ENCODE measurements at places on chromosomes 6 and 20.

DNA sequence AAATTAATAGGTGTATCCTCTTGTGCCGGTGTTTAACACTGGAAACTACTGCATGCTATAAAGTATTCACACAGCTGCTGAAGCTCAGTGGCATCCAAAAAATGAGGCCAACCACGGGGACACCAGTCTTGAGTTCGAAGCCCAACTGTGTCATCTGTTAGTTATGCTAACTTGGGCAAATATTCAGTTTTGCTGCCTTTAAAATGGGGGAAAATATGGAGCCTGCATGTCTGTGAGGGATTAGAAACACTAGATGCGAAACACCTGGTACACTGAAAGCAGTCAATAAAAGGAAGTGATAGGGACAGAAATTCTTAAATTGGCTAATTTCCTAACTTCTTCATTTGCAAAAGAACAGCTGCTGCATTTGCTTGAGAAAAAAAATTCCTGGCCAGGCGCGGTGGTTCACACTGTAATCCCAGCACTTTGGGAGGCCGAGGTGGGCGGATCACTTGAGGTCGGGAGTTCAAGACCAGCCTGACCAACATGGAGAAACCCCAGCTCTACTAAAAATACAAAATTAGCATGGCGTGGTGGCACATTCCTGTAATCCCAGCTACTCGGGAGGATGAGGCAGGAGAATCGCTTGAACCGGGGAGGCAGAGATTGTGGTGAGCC, 36.6 kb upstream of the MLIP start:
- peak; percentile 20 for DNase-seq

GRCh38 chr20:4625687-4626086, 96.0 kb upstream of the PRND start:
- no peak for DNase-seq

GRCh38 chr6:30156262-30156599, 4.8 kb downstream of the TRIM10 start:
- peak; percentile 56 for DNase-seq

- DNase-seq: no peak
Observed at GRCh38 chr6:156337801-156338200, 439.4 kb upstream of the ARID1B start.

Data from EH (cell line).